WTC11 (cell line): ENCODE measurements at places on chromosomes 1 and 21. TPM values are rescaled to one million over a fixed set of nuclear protein-coding genes. Genes with fewer than 3 reads are reported as not detected.

DNA sequence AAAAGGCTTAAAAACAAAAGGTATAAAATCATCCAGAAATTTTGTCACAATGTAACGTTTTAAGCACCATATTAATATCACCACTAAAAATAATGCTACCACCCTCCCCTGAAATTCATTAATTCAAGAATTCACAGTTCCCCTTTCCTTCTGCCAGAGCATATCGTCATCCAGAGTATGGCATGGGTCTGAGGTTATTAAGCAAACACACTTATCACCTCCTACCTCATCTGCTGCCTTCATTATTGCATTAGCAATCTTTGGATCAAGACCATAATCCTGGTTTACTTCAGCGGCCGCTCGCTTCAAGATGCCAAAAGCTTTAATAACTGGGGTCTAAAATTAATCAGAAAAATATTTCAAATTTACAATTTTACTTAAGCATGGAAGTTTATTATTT lies 6.2 kb downstream of the FH start:
- H3K36me3 ChIP-seq = peaks cover 38% of the 10 kb centered on the region
- no peak overlapping the region for H3K27ac ChIP-seq
- H3K4me3 ChIP-seq = no peak overlapping the region
- H3K27me3 ChIP-seq = no peaks in the 10 kb centered on the region

CD1B gene
- not detected in 3 replicates for total RNA-seq

DNA sequence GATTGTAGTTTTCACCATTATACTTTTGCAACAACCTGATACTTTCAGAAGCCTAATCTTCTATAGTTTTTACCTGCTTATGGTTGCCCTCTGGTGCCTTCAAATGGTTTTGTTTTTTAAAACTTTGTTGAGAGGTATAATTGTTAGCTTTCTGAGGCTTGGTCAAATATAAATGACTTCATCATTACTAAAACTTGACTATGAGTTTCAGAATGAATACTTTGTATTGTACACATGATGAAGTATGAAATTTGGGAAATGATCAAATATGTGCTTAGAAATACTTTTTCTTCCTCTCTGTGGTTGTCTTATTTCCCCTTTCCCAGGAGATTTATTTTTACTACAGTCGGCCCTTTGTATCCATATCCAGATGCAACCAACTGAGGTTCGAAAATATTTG lies 151.8 kb upstream of the B3GALT2 start:
- no peaks in the 10 kb centered on the region for H3K27me3 ChIP-seq
- peaks cover 3% of the 10 kb centered on the region; the same call in 1 of the 2 replicates for H3K4me1 ChIP-seq
- DNase-seq = no peak
- H3K4me3 ChIP-seq = no peak overlapping the region
- no peak overlapping the region for H3K27ac ChIP-seq

- peaks cover 8% of the 10 kb centered on the region for H3K4me1 ChIP-seq
- H3K4me3 ChIP-seq = no peak overlapping the region
- no peaks in the 10 kb centered on the region for H3K27me3 ChIP-seq
- H3K36me3 ChIP-seq = no peaks in the 10 kb centered on the region
- peak overlapping the region; percentile 35; the same call in 1 of the 2 replicates for H3K27ac ChIP-seq
- DNase-seq = no peak
These were observed 1004.9 kb upstream of the NCAM2 start for GRCh38 chr21:19993268-19993667.

DNA sequence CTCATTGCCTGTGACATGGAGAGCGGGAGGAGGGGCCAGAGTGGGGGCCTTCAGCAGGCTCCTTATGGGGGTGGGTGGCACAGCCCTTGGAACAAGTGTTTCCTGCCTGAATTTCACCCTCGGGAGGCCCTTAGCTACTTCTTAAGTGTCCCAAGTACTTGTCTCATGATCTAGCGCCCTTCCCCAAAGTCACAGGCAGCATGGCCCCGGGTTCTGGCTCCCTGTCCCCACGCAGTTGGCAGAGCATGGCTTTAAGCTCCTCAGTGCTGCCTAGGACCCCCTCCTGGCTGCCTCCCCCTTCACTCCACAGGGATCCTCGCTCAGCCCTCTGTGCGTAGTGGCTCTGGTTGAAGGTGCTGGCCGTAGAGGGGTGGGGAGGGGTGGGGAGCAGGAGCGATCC lies 197.2 kb downstream of the CAMTA1 start:
- peaks cover 30% of the 10 kb centered on the region for H3K4me1 ChIP-seq
- no peaks in the 10 kb centered on the region for H3K36me3 ChIP-seq
- no peaks in the 10 kb centered on the region for H3K27me3 ChIP-seq
- H3K4me3 ChIP-seq = no peak overlapping the region
- DNase-seq = no peak

GRCh38 chr1:19749685-19750084 lies 50.0 kb downstream of the TMCO4 start:
- H3K4me1 ChIP-seq = no peaks in the 10 kb centered on the region
- DNase-seq = no peak
- no peaks in the 10 kb centered on the region; the same call in 1 of the 2 replicates for H3K27me3 ChIP-seq
- no peak overlapping the region for H3K4me3 ChIP-seq
- no peak overlapping the region for H3K27ac ChIP-seq
